Endodermal cell (in vitro differentiated cells): ENCODE measurements at places on chromosomes 1 and 21.

DNA sequence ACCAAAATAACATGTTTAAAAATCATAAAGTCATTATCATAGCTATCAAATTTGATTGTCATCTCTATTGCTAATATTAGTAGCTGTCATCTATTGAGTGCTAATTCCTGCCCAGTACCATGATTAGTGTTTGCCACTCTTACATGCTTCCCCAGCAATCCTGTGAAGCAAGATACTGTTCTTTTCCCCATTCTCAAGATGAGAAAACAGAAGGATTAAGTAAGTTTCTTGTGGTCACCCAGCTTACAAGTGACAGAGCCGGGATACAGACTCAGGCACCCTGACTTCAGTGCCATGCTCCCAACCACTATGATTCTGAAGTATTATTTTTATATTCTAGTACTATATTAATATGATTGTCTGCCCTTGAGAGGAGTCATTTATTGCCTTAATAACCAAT is 36.5 kb downstream of the LRRC8C start:
- DNase-seq: no peak

GRCh38 chr1:226864311-226864710 is 6.1 kb upstream of the PSEN2 start:
- DNase-seq: no peak

DNA sequence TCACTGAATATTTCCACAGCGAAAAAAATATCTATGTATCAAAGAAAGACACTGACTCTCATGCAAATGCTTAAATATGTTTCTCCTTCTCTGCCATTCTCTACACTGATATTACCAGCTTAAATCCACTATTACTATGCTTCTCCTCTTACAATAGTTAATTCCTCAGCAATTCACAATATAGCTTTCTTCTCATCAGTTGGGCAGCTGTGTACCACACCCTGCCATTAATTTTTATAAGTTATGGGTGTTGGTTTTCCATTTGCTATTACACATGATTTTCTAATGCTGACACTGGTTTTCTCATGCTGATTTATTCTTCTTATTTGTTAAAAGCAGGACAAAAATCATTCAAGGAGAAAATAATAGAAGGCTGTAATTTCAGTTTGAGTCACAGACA is 251.8 kb downstream of the TBX15 start:
- no peak for DNase-seq

- no peak for DNase-seq
Measured at GRCh38 chr1:63630666-63631065, 37.5 kb downstream of the PGM1 start.

- DNase-seq: peak; percentile 94
Measured at GRCh38 chr1:155062151-155062686, 1.3 kb upstream of the EFNA4 start.

DNA sequence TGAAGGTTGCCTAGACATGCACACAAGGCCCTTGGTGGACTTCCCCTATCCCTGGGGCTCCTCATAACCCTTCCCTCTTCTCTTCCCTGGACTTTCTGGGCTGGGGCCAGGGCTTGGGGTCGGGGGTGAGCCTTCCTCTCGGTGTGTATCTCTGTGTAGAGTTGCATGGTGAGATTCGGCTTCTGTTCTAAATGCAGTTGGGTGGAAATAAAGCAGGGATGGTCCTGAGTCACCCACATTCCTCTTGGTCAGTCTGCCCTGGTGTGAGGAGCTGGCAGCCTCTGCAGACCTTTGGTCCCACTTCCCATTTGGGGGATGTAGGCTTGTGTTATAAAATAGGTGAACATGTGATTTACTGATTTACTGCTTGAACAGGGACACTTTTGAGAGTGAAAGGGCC is 38.0 kb downstream of the ADARB1 start:
- no peak for DNase-seq

DNA sequence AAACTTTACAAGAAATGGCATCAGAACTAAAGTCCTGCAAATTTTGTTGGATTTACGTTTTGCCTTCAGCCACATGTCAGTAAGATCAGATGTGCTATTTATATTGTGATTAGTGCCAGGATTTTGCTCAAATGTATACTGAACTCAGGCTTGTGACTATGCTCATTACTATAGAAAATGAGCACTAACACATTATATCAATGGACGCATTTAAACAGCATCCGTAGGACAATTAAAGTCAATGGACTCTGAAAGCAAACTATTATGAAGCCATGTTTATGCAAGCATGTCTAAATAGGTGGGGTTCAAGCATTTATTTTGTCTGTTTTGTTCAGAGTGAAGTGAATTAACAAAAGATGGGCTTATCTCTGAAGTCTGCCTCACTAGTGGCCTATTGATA is 20.6 kb upstream of the DDAH1 start:
- DNase-seq: no peak

- DNase-seq: no peak
Measured at GRCh38 chr1:188402986-188403385, 1574.2 kb downstream of the PLA2G4A start.

DNA sequence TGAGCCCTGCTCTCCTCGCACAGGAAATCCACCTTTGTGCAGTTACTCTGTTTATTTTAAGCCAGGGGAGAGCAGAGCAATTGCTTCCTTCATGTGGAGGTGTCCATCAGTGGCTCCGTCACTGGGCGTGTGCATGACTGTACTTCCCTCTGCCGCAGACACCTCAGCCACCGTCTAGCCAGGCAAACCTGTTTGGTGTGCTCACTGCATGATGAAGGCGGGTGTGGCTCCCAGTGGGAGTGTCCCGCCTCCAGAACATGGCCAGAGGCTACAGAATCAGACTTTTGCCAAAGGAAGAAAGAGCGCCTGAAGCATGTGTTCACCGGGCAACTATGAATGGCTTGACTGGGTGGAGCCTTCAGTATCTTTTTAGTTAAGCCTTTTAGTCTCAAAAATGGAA is 26.1 kb upstream of the LAMC2 start:
- no peak for DNase-seq
